ENCODE measurements at places on chromosomes 16 and 17. TPM values are rescaled to one million over a fixed set of nuclear protein-coding genes. Genes with fewer than 3 reads are reported as not detected.

DNA sequence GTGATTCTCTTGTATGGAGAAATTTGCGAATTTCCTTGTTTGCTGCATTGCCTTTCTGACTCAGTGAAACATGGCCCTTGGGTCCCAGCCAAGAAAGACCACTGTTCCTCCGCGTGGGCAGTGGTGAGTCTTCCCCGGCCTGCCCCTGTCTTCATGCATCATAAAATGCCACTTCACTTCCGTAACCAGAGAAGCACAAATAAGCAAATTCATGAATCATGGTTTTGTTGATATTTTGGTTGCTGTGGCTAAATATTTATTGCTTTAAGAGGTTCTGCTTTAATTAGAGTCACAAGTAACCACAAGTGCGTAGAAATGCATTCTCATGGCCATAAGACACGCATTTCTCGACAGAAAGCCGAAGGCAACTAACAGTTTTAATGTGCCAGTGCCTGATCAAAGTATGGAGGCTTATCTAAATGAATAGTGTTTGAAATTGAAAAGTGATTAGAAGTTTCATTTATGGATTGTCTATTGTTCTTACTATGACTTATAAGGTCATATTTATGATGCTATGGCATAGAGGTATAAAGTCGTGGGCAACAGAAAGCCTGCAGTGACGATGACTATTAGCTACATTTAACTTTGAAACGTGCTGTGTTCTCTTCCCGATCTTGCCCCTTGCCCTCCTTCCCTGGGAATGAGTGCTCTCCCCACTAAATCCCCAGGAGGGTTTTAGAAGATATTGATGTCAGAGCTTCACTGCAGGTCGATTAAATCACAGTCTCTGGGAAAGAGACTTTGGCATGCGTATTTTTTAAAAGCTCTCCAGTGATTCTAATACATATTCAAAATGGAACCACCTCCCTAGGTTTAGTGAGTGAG, 76.0 kb downstream of the WIPI1 start:
- DNase-seq: no peak

DNA sequence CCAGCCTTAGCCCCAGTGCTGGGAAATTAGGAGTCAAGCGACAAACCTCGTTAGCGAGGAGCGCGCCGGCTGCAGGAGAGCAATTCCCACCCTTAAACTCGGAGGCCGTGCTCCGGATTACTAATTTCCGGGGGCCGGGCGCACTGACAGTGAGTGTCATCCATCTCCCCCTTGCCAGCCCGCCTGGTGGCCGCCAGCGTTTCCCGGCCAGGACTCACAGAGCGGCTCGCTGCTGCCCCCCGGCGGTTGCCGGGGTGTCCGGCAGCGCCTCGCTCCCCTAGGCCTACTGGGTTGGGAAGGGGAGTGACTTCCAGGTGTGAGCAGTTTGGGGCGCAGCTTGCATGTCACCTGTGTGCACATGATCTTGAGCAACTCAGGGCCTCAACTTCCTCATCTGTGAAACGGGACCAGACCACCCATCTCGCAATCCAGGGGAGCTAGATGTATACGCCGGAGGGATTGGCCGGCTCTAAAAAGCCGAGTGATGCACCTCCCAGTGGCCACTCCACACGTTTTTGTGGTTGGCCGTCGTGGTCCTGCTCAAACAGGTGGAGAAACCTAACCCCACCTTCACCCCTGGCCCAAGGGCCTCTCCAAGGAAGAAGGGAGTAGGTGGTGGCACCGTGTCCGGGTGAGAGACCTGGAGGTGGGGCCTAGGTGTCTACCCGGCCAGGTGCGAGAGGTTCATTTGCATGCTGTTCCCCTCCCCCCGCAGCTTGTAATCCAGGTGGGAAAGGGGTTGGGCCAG, 2.5 kb upstream of the GSE1 start:
- peak; percentile 70 for DNase-seq

DNA sequence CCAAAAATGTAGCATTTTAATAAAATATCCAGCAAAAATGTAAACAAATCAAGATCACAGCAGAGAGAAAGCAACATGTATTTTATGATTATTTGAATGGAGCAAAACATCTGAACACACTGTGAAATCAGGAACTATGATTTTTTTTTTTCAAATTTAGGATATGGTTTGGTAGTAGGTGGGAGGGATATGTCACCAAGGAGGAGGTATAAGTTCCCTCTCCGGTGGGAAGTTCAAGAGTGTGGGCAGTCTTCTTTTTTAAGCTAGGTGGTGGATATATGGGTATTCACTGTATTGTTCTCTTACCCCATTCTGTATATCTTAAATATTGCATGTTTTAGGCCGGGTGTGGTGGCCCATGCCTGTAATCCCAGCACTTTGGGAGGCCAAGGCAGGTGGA, 10.2 kb downstream of the CDR2 start:
- DNase-seq: no peak

DNA sequence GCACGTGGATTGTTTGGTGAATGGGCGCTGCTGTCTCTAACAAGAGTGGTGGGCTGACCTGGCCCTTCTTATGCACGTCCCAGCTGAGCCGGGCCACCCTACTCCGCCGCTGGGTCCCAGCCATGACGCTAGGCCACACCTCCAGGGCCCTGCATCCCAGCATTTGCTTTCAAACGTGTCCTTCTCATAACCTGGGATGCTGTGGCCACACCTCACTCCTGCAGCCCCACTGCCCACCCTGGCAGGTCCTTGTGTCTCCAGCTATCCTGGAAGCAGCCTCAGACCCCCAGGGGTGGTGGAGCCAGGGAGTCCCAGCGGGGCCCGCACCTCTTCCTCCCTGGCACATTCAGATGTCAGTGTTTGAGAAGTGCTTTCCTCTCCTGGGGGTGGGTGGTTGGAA, 168.6 kb downstream of the IRF8 start:
- no peak for DNase-seq

DNA sequence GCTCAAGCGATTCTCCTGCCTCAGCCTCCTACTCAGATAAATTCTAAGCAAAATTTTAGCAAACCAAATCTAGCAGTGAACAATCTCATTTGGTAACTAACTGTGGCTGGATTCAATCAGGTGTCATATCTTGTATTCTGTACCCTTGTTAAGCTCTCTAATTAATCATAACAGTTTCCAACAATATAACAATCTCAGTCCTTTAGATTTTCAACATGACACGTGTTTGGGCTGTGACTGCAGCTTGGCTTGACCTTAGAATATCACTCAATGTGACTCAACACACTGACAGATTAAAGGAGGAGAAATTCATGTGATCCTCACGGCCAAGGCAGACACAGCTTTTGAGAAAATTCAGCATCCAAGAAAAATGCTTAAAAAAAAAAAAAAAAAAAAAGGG, 133.6 kb downstream of the BANP start:
- no peak for DNase-seq

DNA sequence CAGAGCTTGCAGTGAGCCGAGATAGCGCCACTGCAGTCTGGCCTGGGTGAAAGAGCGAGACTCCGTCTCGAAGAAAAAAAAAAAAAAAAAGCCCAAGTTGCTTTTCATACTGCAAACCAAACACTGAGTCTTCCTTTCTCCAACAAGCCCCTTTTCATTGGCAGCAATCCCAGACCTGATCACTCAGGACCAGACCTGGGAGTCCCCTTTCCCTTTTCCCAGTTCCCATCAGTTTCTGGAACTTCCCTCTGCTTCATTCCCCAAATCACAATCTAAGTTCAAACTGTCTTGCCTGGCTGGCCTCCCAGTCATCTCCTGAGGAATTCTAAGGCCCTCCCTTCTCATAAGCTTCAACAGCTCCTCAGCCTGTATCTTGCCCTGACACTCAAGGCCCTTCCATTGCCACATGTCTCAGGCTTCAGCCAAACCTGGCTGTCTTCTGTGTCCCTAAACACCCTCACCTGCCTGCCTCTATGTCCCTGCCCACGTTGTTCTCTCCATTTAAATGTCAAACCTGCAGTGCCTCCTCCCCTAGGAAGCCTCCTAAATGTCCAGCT, 11.8 kb upstream of the PHF12 start:
- no peak for DNase-seq

DNA sequence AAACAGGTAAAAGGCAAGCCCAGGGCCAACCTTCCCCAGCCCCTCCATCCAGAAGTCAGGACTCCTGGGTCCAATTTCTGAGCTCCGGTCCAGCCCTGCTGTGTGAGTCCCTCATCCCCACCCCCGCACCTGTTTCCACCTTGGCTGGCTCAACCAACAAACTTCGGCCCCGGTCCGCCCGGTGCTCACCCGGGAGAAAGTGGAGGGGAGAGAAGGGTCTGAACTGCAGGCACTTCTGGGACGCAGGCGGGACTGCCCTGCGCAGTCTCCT, 541 bp downstream of the RHBDF2 start:
- no peak for DNase-seq

DNA sequence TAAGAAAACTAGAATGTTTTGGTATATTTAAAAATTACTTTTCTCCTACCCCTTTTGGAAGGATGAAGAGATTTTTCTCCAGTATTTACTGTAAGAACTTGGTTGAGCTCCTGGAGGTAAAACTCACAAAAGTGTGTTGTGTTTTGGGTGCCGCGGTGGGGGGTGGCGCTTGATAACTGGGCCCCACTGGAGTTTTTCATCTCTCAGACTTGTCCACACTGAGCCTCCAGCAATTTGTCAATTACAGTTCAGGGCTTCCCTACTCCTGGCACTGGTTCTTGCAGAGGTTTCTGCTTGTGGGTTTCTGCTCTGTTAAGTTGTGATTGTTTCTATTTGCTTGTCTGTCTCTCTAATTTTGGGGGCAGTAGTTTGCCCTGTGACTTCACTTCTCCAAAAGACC, 40.0 kb downstream of the WIPI1 start:
- DNase-seq: no peak

GRCh38 chr16:17369421-17370222, 101.1 kb downstream of the XYLT1 start:
- no peak for DNase-seq

KRTAP2-2 gene
- total RNA-seq: not detected

GUCY2D gene
- total RNA-seq: not detected

All from omental fat pad (tissue), 4 donors.